Activated T-helper 2 cell treated with anti-CD3 and anti-CD28 coated beads, Interferon-gamma antibody, Interleukin-2, Interleukin-4, amounts not matched to agents 10 μg/mL and 5 μg/mL and 100 μg/mL, durations not matched to agents 14 hours and 24 hours and 36 hours (primary cell): ENCODE measurements at places on chromosomes 6 and 20.

GRCh38 chr6:155895641-155896040, 440.0 kb upstream of the NOX3 start:
- H3K27ac ChIP-seq: no peak overlapping the region
- DNase-seq: no peak
- H3K4me3 ChIP-seq: no peak overlapping the region
- H3K36me3 ChIP-seq: no peaks in the 10 kb centered on the region
- peaks cover 2% of the 10 kb centered on the region for H3K4me1 ChIP-seq

DNA sequence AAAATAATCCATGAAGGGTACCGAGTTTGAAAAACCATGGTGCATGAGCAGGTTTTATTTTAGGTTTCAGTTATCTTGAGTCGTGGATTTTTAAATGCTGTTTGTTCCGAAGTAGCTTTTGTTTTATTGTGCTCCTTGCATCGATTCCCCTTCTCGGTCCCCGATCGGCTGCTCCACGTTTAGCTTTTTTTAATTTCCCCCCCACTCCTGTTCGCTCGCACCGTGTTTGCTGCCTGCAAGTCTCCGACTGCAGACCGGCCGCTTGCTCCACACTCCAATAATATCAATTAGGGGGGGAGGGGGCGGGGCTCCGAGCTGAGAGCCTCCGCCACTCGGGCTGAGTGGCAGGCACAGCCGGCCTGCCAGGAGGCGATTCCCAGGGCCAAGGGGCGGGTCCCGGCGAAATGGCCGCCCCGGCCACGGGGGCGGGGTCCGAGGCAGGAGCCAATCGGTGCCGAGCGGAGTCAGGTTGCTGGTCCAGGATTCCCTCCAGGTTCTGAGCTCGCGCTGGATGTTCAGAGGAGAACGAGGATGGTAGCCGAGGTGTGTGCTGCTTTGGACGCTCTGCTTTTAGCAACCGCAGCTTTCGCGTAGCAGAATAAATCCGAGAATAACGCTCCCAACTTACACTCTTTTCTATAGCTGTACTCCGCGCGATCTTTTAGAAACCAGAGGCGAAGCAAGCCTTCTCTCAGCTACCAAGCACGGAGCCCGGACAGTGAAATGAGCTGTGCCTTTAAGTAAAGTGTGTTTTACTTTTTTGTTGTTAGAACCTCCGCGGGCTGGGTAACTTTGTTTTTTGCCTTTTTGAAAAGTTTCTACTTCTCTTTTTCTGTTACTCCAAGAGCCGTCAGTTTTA, at the start of gene EPHA7:
TSS of gene EPHA7 (minus strand) at position 256 of the 859 bp plus-strand sequence. CDS start at position 38, 218 bp downstream.
- H3K27me3 ChIP-seq: peaks cover 59% of the 10 kb centered on the region
- H3K4me3 ChIP-seq: peak within 1 kb of the TSS; percentile 80
- peaks cover 17% of the 10 kb centered on the region for H3K4me1 ChIP-seq
- H3K36me3 ChIP-seq: no peaks in the 10 kb centered on the region

GRCh38 chr6:75386050-75386770, 101.6 kb upstream of the TMEM30A start:
- peaks cover 19% of the 10 kb centered on the region for H3K27me3 ChIP-seq
- H3K4me1 ChIP-seq: no peaks in the 10 kb centered on the region
- no peak overlapping the region for H3K27ac ChIP-seq
- no peak overlapping the region for H3K4me3 ChIP-seq
- no peak for DNase-seq
- H3K36me3 ChIP-seq: no peaks in the 10 kb centered on the region

GRCh38 chr20:24493181-24493580, 23.8 kb downstream of the SYNDIG1 start:
- H3K36me3 ChIP-seq: no peaks in the 10 kb centered on the region
- no peak overlapping the region for H3K4me3 ChIP-seq
- H3K4me1 ChIP-seq: no peaks in the 10 kb centered on the region
- no peaks in the 10 kb centered on the region for H3K27me3 ChIP-seq
- no peak overlapping the region for H3K27ac ChIP-seq

DNA sequence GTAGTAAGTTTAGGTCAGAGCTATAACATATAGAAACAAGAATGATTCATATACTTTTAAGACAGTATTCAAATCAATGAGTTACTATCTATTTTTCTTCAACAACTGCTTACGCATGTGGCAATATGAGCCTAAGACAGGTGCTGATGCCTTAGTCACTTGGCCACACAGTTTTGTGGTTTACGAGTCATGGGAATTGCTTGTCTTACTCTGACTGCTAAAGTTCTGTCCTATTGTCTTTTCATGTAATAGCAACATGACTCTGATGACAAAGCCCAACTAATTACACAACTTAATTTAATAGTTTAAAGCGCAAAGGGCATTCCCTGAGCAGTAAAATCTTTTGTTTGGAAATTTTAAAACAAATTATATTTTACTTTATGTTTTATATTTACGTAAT, 159.3 kb upstream of the CENPW start:
- H3K36me3 ChIP-seq: no peaks in the 10 kb centered on the region
- no peaks in the 10 kb centered on the region for H3K4me1 ChIP-seq
- no peak overlapping the region for H3K4me3 ChIP-seq
- H3K27me3 ChIP-seq: peaks cover 6% of the 10 kb centered on the region

DNA sequence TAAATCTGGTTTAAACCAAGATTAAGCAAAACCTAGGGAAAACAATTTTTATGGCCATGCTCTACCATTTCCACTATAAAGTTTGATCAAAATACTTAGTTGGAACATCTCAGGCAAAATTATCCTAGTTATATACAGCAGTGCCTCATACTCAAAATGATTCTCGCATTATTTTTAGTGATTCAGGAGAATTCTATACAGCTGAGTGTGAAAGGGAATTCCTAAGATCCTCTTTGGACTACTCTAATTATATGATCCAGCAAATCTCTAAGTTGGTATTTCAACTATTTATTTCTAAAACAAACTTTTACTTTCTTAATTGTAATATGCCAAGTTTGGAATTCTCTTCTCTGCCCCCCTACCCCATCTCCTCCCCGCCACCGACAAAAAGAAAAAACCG, 8.6 kb downstream of the DTNBP1 start:
- H3K36me3 ChIP-seq: peaks cover 34% of the 10 kb centered on the region
- H3K27ac ChIP-seq: no peak overlapping the region
- DNase-seq: no peak
- peaks cover 29% of the 10 kb centered on the region for H3K4me1 ChIP-seq
- H3K27me3 ChIP-seq: no peaks in the 10 kb centered on the region

- H3K4me3 ChIP-seq: no peak overlapping the region
- H3K36me3 ChIP-seq: peaks cover 78% of the 10 kb centered on the region
- H3K27ac ChIP-seq: no peak overlapping the region
- DNase-seq: no peak
Measured at GRCh38 chr6:82208913-82209312, 38.6 kb downstream of the IBTK start.

- no peak overlapping the region for H3K4me3 ChIP-seq
- H3K4me1 ChIP-seq: no peaks in the 10 kb centered on the region
- H3K27me3 ChIP-seq: no peaks in the 10 kb centered on the region
- no peak for DNase-seq
- H3K36me3 ChIP-seq: peaks cover 39% of the 10 kb centered on the region
- no peak overlapping the region for H3K27ac ChIP-seq
Measured at GRCh38 chr20:57410924-57411323, 19.7 kb downstream of the RBM38 start.

- H3K36me3 ChIP-seq: no peaks in the 10 kb centered on the region
- H3K27ac ChIP-seq: no peak overlapping the region
- no peak for DNase-seq
Measured at GRCh38 chr20:37276494-37277252, 12.8 kb upstream of the MANBAL start.

DNA sequence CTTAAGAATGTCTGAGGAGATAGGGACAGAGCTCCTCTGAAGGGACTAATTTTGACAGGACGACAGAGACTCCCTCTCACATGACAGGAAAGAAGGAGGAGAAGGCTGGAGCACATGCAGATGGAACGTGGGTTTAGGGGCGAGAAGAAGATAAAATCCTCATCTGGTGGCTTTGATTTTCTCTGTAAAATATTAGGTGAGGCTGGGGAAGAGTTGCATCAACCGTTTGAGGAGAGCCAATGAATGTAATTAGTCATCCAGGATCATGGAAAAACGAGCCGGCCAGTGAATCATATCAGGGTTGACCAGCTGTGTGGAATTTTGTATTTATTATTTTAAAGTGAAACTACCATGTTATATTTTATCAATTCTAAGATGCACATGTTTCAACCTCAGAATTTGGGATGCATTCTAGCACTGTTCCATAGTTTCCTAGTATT, 46.9 kb upstream of the ADGRF4 start:
- no peak for DNase-seq
- H3K4me1 ChIP-seq: peaks cover 5% of the 10 kb centered on the region
- no peak overlapping the region for H3K4me3 ChIP-seq
- no peak overlapping the region for H3K27ac ChIP-seq
- no peaks in the 10 kb centered on the region for H3K36me3 ChIP-seq

GRCh38 chr20:8735674-8736073, 333.2 kb upstream of the PLCB4 start:
- no peak for DNase-seq
- H3K27me3 ChIP-seq: no peaks in the 10 kb centered on the region
- H3K36me3 ChIP-seq: no peaks in the 10 kb centered on the region
- H3K4me1 ChIP-seq: peaks cover 5% of the 10 kb centered on the region

DNA sequence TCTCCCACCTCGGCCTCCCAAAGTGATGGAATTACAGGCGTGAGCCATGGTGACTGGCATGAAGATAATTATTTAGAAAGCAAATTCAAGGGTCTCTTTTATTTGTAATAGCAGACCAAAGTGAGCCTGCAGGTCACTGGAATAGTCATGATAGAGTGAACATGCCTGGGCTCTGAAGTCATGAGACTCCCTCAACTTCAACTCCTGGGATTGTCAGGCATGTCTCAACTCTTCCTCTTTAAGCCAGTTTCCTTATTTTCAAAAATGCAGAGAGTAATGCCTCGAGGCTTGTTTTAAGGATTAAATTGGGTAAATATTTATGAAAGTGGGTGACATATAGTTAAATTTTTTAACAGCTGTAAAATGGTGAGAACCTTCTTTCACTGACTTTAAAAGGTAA, 22.7 kb upstream of the HECA start:
- H3K27me3 ChIP-seq: no peaks in the 10 kb centered on the region
- no peak overlapping the region for H3K4me3 ChIP-seq
- DNase-seq: no peak
- H3K27ac ChIP-seq: no peak overlapping the region
- no peaks in the 10 kb centered on the region for H3K36me3 ChIP-seq
- peaks cover 48% of the 10 kb centered on the region for H3K4me1 ChIP-seq

DNA sequence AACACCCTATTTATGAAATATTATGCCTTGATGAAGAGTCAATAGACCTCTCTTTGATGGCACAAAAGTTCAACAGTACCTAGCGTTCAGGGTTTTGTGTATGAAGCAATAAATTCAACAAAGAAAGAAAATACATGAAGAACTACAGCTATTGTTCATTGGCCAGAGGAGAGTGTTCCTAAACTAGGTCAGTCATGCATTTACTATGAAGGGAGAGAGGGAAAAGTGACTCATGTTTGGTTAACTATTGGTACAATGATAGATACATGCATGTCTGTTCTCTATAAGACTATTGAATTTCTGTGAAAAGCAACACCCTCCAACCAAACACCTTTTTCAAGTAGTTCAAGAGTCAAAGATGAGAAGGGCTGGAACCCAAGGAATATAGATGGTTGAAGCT, 50.7 kb downstream of the CLIC5 start:
- no peaks in the 10 kb centered on the region for H3K36me3 ChIP-seq
- DNase-seq: no peak
- no peak overlapping the region for H3K4me3 ChIP-seq
- H3K27ac ChIP-seq: no peak overlapping the region
- no peaks in the 10 kb centered on the region for H3K4me1 ChIP-seq

GRCh38 chr20:23926944-23927872, 47.7 kb upstream of the CST5 start:
- no peak for DNase-seq
- no peaks in the 10 kb centered on the region for H3K36me3 ChIP-seq
- no peak overlapping the region for H3K4me3 ChIP-seq
- H3K27me3 ChIP-seq: no peaks in the 10 kb centered on the region

DNA sequence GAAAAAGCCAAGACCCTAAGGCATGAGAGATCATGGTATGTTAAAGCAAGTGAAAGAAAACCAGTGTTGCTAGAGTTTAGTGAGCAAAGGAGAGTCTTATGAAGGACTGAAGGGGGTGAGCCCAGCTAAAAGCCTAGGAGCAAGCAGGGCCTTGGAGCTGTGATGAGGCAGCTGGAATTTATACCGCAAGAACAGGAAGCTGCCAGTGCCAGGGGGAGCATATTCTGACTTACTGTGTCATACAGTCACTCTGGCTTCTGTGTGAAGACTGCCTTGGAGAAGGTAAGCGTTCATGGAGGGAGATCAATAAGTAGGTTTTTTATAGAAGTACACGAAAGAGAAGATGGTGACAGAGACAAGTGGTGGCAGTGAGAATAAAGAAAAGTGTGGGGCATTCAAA, 308.9 kb upstream of the THEMIS start:
- H3K27ac ChIP-seq: no peak overlapping the region
- peaks cover 4% of the 10 kb centered on the region for H3K27me3 ChIP-seq
- no peak overlapping the region for H3K4me3 ChIP-seq
- DNase-seq: no peak

GRCh38 chr20:1813101-1813529, 82.1 kb upstream of the SIRPA start:
- DNase-seq: no peak
- H3K27ac ChIP-seq: no peak overlapping the region
- H3K36me3 ChIP-seq: no peaks in the 10 kb centered on the region
- no peaks in the 10 kb centered on the region for H3K4me1 ChIP-seq
- no peak overlapping the region for H3K4me3 ChIP-seq

- DNase-seq: no peak
- no peaks in the 10 kb centered on the region for H3K27me3 ChIP-seq
- no peaks in the 10 kb centered on the region for H3K4me1 ChIP-seq
- H3K4me3 ChIP-seq: no peak overlapping the region
- H3K36me3 ChIP-seq: peaks cover 15% of the 10 kb centered on the region
Measured at GRCh38 chr6:161017766-161018564, 26.4 kb downstream of the MAP3K4 start.

GRCh38 chr6:159646733-159647132, 46.3 kb downstream of the SOD2 start:
- H3K4me3 ChIP-seq: no peak overlapping the region
- H3K4me1 ChIP-seq: peaks cover 6% of the 10 kb centered on the region
- DNase-seq: no peak

GRCh38 chr6:87837444-87837843, 135.4 kb upstream of the AKIRIN2 start:
- peaks cover 17% of the 10 kb centered on the region for H3K27me3 ChIP-seq
- H3K4me1 ChIP-seq: peaks cover 2% of the 10 kb centered on the region
- H3K27ac ChIP-seq: no peak overlapping the region
- no peak for DNase-seq
- H3K4me3 ChIP-seq: no peak overlapping the region

DNA sequence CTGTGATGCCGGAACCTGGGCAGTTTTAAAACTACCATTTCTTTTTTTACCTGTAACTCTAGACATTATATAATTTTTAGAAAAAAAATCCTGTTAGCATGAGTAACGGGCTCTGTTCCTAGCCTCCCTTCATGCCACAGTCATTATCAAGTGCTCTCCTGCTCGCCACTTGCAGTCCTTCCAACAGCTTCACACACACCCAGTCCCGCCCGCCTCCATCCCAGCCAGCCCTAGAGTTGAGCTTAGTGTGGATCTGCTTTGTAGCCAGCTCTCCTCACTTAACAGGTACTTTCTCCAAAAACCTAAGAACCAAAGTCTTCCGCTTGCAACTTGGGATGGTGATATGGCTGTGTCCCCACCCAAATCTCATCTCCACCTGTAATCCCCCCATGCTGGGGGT, 51.5 kb downstream of the EZR start:
- peaks cover 91% of the 10 kb centered on the region for H3K36me3 ChIP-seq
- H3K4me3 ChIP-seq: no peak overlapping the region
- H3K27me3 ChIP-seq: no peaks in the 10 kb centered on the region
- DNase-seq: no peak

GRCh38 chr20:61932199-61932592, 133.5 kb downstream of the TAF4 start:
- H3K27ac ChIP-seq: no peak overlapping the region
- DNase-seq: no peak
- H3K27me3 ChIP-seq: no peaks in the 10 kb centered on the region
